ENCODE measurements at places on chromosomes 1 and 21.

- no peak for DNase-seq
Observed at GRCh38 chr1:56227401-56227800, 352.0 kb downstream of the PLPP3 start.

GRCh38 chr1:4411862-4412261 lies 242.5 kb upstream of the AJAP1 start:
- DNase-seq, result no peak

- DNase-seq, result no peak
Observed at GRCh38 chr21:44372616-44373015, 19.2 kb downstream of the TRPM2 start.

DNA sequence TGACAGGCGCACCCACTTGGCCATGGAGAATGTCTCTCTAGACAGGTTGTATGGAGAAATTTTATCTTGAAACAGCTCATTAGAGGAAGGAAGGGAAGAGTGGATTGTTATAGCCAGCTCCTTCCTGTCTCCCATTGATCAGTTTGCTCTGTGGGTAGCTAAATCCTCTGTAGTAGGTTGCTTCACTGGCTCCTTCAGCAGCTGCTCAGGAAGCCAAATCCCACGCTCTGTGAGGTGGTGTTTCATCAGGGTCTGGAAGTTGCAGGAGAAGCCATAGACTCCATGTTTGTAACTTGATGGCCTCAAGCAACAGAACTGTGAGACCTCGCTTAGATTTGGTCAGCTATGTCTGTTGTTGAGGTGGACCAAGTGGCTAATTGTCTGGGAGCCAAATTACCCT lies 6.8 kb upstream of the NFYC start:
- no peak for DNase-seq

Data from NCI-H1092 (cell line).